ENCODE measurements at places on chromosomes 4 and X.

DNA sequence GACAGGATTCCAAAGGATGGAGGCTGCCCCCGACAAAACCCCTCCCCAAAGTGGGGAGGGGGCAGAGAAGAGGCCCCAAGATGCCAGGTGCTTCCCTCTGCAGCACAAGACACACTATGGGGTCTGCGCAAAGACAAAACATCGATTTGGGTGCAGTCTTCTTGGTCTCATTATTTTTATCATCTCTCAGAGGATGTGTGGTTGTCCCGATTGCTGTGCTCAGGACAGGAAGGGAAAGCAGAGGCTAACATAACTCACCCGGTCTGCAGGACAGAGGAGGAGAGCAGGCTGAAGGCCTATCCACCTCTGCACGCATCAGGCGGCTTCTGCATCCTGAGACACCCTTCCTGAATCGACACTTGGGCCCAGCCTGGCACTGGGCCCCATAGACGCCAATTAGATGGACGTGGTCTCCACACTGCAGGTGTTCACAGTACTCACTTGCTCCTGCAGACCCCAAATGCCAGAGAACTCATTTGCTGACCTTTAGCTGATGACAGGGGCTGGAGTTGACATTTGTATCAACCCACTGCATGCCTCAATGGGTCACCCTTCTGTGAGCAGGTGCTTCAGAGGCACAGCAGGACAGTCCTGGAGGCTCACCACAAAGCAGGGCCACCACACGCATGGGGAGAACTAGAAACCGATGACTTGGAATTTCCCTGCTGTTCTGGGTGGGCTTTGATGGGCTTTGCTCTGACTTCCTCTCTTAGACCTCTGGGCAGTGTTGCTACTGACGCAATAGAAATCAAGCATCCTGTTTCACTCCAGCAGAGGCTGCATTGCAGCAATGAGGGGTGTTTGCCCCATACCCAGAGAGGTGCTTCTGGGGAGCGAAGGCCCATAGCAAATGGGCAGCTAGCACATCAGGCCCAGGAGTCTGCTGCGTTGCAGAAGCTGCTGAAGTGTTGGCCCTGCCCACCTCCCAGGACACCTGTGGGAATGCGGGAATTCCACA, 96.3 kb upstream of the ENPP6 start:
- DNase-seq = no peak

GRCh38 chrX:93120805-93121204, 552.6 kb downstream of the NAP1L3 start:
- no peak for DNase-seq

GRCh38 chr4:139776235-139776634, 110.6 kb downstream of the MGST2 start:
- no peak for DNase-seq

DNA sequence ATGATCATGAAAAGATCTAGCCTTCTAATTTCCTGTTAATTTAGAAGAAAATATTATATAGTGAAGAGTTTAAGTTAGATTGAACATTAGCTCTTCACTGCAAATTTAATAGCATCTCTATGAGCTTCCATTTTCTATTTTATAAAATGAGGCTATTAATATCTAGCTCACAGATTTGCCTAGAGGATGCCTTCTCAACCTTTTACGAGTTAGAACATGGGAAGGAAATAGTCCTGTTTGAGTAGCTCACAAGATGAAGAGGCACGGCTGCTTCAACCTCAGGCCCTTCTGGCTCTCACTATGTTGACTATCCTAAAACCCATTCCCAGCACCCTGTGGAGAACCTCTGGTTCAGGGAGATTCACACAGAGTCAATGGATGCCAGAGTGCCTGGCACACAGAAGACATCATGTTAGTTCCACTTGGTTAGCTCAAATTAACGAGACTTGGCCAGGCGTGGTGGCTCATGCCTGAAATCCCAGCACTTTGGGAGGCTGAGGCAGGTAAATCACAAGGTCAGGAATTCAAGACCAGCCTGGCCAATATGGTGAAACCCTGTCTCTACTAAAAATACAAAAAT, 97.9 kb upstream of the GUCY1A1 start:
- DNase-seq = no peak

- DNase-seq = no peak
Observed at GRCh38 chrX:13123857-13124345, 79.5 kb upstream of the FAM9C start.

DNA sequence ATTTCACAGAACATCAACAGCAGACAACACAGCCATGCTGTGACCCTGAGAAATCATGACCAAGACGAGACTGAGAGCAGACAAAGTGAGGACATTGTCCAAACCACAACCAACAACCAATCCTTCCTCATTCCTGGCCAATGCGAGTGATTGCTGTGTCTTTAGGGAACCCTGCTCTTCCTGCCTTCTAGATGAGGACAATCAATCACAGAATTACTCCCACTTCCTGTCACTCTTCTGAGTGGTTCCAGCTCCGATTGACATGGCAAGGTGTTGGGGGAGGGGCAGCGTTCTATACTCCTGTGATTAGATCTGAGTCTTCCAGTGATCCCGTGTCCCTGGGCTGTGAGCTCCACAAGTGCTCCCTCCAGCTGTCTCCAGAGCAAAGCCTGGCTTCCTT, 227.8 kb downstream of the STIM2 start:
- no peak for DNase-seq

DNA sequence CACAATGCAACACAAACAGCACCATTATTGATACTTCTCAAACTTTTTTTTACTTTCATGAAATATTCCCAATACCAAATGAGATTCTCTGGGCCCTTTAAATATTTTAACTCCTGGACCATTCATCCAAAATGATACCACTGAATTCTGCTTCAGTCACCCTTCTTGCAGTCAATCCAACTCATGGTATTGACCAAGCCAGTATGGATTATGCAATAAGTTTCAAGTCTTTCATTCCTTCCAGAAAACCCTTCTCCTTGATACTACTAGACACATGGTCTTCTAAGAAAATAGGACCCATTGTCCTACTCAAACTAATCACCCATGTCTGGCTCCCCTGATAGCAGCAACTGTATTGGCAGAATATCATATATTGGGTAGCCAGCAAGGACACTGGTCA, 23.0 kb downstream of the ZNF721 start:
- DNase-seq = no peak

GRCh38 chr4:27666943-27667342, 806.3 kb downstream of the STIM2 start:
- DNase-seq = no peak

DNA sequence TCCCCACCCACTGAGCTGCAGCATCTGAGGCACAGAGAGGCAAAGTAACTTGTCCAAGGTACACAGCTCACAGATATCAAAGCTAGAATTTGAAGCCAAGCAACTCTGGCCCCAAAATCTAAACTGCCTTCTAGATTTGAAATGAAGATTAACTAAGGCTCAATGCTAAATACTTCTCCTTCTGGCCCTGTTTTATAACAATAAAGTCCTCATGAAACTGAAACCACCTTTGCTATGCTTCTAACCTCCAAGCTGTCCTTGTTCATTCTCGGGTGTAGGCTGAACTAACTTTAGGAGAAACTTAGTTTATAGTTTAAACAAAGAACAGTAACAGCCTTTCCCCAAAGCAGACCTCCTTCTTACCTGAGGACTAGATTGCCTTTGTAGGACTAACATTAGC, 93.6 kb downstream of the DCTD start:
- DNase-seq = no peak

- no peak for DNase-seq
Observed at GRCh38 chr4:187965726-187966125, 29.8 kb upstream of the ZFP42 start.

DNA sequence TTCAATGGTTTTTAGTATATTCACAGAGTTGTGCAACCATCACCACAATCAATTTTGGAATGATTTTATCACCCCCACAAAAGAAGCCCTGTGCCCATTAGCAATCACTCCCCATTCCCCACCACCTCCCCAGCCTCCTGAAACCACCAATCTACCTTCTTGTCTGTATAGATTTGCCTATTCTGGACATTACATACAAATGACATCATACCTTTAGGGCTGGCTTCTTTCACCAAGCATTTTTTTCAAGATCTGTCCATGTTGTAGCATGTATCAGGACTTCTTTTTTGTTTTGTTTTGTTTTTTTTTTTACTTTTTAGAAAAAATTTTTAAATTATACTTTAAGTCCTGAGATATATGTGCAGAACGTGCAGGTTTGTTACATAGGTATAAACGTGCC, 108.1 kb downstream of the RTL9 start:
- no peak for DNase-seq

- DNase-seq = no peak
Observed at GRCh38 chrX:82528525-82528924, 979.6 kb upstream of the POU3F4 start.

DNA sequence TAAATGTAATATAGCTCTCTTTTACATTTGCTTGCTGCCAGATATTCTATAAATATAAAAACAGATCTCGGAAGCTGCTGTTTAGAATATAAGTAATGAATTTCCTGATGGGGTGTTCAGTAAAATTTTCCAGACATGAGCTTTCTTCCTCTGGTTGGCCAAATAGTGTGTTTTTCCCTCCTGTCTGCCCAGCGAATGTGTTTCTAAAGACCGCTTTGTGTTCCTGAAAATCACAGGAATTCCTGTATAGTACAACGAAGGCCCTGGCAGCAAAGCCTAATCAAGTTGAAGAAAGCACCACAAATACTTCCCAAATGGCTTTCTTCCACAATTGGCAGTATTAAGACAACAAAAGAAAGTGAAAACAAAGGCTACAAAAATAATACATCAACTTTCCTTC, 494.1 kb downstream of the INPP4B start:
- no peak for DNase-seq

- DNase-seq = no peak
Observed at GRCh38 chr4:184765473-184766340, 31.8 kb upstream of the CENPU start.

GRCh38 chr4:169068423-169068822, 58.4 kb upstream of the CBR4 start:
- no peak for DNase-seq

GRCh38 chr4:107117726-107118125, 81.6 kb upstream of the DKK2 start:
- no peak for DNase-seq

DNA sequence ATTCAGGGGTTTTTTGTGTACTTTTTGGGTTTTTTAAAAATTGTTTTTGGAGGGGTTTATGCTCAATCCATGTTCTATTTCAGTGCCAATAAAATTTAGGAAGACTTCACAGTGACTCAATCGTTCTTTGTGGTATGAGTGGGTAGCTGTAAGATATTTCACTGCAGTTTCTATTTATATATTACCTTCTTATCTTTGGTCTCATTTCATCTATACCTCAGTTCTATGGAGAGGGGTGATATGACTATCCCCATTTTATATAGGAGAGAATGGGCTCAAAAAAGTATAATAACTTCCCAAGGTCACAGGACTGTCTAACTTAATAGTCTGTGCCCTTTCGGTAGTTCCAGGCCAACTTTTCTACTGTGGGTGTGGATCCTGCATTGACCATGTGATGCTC, 74.4 kb downstream of the MSN start:
- no peak for DNase-seq

GRCh38 chr4:111492496-111492895, 652.8 kb upstream of the FAM241A start:
- no peak for DNase-seq

GRCh38 chrX:27591938-27592337, 1.8 kb downstream of the DCAF8L2 start:
- no peak for DNase-seq

GRCh38 chrX:71919886-71920285, 9.2 kb downstream of the NHSL2 start:
- no peak for DNase-seq

DNA sequence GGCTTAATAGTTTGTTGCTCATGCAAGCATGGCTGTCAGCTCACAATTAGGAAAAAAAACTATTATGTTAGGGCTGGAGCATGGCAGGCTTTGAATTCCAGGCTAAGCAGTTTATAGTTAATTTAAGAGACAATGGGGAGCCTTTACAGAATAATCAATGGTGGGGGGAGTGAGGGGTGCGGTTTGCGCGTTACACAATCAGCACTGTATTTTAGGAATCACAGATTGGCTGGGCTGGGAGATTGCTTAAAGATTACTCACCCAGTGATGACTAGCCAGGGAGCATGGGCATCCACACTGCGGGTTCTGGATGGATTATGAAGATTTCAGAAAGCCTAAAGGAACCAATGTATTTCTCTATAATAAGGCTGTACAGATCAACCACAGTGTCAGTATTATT, 186.6 kb downstream of the SOX3 start:
- DNase-seq = no peak

DNA sequence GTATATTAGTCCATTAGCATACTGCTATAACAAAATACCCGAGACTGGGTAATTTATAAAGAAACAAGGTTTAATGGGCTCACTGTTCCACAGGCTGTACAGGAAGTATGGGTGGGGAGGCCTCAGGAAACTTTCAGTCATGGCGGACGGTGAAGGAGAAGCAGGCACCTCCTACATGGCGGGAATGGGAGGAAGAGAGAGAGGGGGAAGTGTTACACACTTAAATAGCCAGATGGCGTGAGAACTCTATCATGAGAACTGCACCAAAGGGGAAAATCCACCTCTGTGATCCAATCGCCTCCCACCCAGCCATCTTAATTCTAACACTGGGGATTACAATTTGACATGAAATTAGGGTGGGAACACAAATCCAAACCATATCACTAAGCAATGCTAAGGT, 98.9 kb upstream of the SH3RF1 start:
- no peak for DNase-seq

GRCh38 chr4:118772081-118772766, 63.7 kb downstream of the SEC24D start:
- DNase-seq = no peak

GRCh38 chr4:156294577-156294976, 340.9 kb upstream of the CTSO start:
- DNase-seq = no peak

- no peak for DNase-seq
Observed at GRCh38 chr4:169144061-169144600, 126.6 kb downstream of the SH3RF1 start.
